ENCODE measurements at places on chromosomes 7 and 10. TPM values are rescaled to one million over a fixed set of nuclear protein-coding genes. Genes with fewer than 3 reads are reported as not detected.

The MKI67 gene
- 26.0 TPM for total RNA-seq

The FAM180A gene
- not detected for total RNA-seq

The OPALIN gene
- not detected for total RNA-seq

The MOGAT3 gene
- not detected for total RNA-seq

The ZNF3 gene
- 30.5 TPM for total RNA-seq

The HKDC1 gene
- total RNA-seq = 7.6 TPM

The CPA5 gene
- total RNA-seq = not detected

The TRIM50 gene
- total RNA-seq = 0.47 TPM

The RPEL1 gene
- total RNA-seq = 0.17 TPM
